Calu3 (cell line): ENCODE measurements at places on chromosomes 2 and 18. TPM values are rescaled to one million over a fixed set of nuclear protein-coding genes. Genes with fewer than 3 reads are reported as not detected.

CRYGC gene
- total RNA-seq: not detected in 2 replicates

CYP26B1 gene
- 3.0 and 5.1 TPM in 2 replicates for total RNA-seq

DNA sequence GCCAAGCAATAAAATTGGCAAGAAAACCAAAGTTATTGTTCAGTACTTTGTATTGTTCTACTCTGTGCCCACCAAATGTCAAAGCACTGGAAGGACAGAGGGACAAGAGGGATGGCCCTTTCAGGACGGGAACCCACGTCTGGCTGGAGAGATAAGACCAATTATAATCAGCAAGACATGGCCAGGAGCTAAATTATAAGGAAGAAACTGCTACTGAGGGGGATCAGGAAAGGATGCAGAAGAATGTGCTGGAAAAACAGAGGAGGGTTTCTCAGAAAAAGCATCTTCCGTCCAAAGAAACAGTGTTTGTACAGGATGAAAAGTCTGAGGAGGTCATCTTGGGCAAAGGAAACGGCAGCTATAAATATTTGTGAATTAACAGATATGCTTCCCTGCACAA lies 46.4 kb upstream of the NARS1 start:
- H3K27me3 ChIP-seq: no peaks in the 10 kb centered on the region
- DNase-seq: no peak
- H3K27ac ChIP-seq: no peak overlapping the region
- H3K4me3 ChIP-seq: no peak overlapping the region
- peaks cover 53% of the 10 kb centered on the region for H3K36me3 ChIP-seq

GRCh38 chr18:77077401-77077800 lies 55.2 kb downstream of the MBP start:
- no peak overlapping the region for H3K4me3 ChIP-seq
- peaks cover 42% of the 10 kb centered on the region for H3K4me1 ChIP-seq
- H3K27me3 ChIP-seq: no peaks in the 10 kb centered on the region
- no peak for DNase-seq

DNA sequence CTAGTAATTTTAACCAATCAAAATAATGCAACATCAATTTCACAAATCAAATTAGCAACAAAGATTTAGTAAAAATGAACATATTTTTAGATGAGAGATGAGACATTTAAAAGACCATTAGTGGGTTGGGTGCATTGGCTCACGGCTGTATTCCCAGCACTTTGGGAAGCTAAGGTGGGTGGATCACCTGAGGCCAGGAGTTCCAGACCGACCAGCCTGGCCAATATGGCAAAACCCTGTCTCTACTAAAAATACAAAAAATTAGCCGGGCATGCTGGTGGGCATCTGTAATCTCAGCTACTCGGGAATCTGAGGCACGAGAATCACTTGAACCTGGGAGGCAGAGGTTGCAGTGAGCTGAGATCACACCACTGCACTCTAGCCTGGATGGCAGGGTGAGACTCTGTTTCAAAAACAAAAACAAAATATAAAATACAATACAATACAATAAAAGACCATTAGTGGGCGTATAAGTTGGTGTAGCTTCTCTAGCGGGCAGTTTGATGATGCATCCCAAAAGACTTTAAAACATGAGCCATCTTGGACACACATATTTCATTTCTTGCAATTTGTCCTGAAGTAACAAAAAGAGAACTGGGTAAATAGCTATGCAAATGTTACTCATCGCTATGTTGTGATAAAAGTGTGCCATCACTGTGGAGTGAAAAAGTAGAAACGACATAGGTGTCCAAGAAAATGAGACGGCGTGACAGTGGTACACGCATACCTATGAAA lies 101.8 kb downstream of the COL6A3 start:
- H3K27ac ChIP-seq: no peak overlapping the region
- no peak overlapping the region for H3K4me3 ChIP-seq
- no peak for DNase-seq
- H3K36me3 ChIP-seq: no peaks in the 10 kb centered on the region
- peaks cover 9% of the 10 kb centered on the region for H3K4me1 ChIP-seq

GRCh38 chr2:165796819-165797530 lies 2.9 kb upstream of the GALNT3 start:
- no peak overlapping the region for H3K4me3 ChIP-seq
- no peak for DNase-seq
- H3K27ac ChIP-seq: no peak overlapping the region
- peaks cover 32% of the 10 kb centered on the region for H3K36me3 ChIP-seq
- peaks cover 17% of the 10 kb centered on the region for H3K4me1 ChIP-seq

DNA sequence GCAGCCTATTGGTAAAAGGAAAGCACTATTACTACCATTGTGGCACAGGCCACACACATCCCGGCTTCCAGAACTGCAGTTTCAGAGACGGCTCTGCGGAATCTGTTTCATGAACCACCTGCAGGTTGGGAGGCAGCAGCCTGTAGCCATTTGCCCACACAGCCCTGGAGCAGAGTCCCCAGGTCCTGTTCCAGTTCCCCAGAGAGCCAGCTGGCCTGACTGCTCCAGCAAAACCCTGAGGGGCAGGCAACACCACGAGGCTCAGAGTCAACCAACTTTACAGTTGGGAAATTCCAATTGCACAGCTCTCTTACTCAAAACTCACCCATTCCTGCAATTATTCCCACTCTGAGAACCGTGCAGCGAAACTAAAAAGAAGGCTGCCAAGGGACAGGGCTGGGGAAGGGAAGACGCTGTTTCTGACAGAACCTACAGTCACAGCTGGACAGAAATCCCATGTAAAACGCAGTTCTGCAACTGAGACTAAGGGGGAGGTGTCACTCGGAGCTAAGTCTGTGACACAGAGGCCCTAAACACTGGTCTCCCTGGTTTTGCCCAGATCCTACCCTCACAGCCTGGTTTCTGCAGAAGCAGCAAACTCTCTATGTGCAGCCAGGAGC lies 219.4 kb downstream of the TMEM163 start:
- no peaks in the 10 kb centered on the region for H3K27me3 ChIP-seq
- no peak overlapping the region for H3K4me3 ChIP-seq
- no peak for DNase-seq
- no peaks in the 10 kb centered on the region for H3K4me1 ChIP-seq
- H3K36me3 ChIP-seq: no peaks in the 10 kb centered on the region
